Activated naive CD8-positive, alpha-beta T cell treated with anti-CD3 and anti-CD28 coated beads, Interleukin-2, amount 50 U/mL, for 24 hours (primary cell): ENCODE measurements at places on chromosomes 6 and 20.

DNA sequence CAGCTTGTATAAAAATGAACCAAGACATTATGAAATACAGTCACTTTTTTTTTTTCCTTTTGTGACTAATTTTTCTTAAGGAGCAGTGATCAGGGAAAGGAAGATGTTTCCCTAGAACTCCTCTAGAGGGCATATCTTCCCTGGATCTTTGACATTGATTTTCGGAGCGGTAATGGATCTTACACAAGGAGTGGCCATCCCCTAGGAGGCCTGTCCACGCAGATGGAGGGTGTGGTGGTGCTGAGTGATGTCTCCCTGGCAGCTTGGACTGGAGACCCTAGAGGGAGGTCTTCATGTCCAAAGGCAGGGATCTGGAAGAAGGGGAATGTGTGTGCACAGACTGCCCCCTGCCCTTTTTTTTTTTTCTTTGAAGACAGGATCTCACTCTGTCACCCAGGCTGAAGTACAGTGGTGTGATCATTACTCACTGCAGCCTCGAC is 7.0 kb upstream of the KIFC1 start:
- no peak for DNase-seq

- no peak for DNase-seq
These were observed 21.4 kb downstream of the CDYL start for GRCh38 chr6:4797587-4797986.

GRCh38 chr6:135458051-135458450 is 39.5 kb downstream of the AHI1 start:
- no peak for DNase-seq

DNA sequence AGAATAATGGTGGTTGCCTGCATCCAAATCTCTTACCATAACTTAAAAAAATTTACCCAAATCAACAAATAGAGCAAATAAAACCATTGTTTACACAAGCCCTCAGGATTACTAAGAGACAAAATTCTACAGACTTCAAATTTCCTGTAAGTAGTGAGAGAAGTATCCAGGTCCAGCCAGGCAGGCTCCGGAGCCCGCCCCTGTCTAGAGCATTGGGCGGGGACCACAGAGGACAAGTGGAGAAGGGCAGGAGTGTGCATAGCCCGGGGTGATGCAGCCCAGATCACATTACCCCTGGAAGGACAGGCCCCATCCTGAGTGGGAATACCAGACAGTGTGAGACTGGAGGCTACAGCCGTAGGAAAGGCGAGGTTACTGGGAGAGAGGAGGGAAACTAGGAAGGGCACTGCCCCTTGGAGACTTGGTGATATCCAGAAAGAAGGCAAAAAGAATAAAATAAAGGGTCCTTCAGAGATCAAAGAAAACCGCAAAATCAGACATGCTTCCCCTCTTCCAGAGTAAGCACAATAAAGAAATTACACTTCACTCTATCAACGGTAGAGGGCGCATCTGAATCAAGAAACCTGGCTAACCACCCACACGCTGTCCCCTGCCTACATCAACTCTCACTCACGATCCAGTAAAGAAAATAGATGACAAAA is 26.6 kb downstream of the RIN2 start:
- peak; percentile 21 for DNase-seq

- no peak for DNase-seq
These were observed 31.4 kb downstream of the TSHZ2 start for GRCh38 chr20:53003420-53004154.

- DNase-seq = no peak
These were observed 24.3 kb upstream of the ZNF217 start for GRCh38 chr20:53617791-53618489.

DNA sequence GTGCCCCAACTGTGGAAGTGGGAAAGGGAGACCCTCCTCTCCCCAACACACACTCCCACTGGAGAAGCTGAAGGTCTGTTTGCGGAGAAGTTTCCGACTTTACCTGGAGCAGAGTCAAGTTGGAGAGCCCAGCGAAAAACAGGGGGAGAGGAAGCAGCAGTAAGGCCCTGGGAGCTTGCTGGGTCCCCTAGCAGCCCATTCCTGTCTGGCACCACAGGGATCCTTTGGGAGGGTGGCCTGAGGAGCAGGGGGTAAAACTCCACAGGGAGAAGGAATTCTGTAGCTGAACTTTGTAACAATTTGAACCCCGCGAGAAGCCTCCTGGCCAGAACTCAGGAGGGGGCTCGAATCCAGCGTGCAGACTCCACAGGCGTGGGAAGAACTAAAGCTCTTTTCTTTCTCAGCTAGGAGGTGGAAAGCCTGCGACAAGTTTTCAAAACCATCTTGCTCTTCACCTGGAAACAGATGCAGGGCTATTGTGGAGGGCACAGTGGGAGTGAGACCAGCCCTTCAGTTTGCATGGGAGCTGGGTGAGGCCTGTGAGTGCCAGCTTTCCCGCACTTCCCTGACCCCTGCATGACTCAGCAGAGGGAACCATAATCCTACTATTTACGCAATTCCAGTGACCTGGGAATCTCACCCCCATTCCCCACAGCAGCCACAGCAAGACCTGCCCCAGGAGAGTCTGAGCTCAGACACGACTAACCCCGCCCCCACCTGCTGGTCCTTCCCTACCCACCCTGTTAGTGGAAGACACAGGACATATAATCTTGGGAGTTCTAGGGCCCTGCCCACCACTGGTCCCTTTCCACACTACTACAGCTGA is 25.8 kb downstream of the SERPINB9 start:
- no peak for DNase-seq

GRCh38 chr20:37904008-37904642 is 1.2 kb downstream of the VSTM2L start:
- no peak for DNase-seq

DNA sequence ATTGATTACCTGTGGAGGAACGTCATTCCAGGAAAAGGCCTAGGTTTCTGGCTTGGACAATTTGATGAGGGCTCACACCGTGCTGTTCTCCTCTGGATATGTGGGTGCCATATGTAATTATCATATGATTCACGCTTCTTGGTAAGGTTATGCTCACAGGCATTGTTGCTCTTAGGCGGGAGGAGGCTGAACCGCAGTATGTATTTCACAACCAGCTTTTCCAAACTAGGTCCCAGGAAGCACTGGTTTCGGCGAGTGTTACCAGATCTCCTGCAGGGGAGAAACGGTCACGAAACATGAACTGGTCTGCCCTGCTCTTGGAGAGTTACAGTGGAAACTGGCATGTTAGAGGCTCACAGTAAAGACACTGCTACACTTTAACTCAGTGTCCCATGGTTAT is 793 bp upstream of the FAM50B start:
- DNase-seq = no peak

DNA sequence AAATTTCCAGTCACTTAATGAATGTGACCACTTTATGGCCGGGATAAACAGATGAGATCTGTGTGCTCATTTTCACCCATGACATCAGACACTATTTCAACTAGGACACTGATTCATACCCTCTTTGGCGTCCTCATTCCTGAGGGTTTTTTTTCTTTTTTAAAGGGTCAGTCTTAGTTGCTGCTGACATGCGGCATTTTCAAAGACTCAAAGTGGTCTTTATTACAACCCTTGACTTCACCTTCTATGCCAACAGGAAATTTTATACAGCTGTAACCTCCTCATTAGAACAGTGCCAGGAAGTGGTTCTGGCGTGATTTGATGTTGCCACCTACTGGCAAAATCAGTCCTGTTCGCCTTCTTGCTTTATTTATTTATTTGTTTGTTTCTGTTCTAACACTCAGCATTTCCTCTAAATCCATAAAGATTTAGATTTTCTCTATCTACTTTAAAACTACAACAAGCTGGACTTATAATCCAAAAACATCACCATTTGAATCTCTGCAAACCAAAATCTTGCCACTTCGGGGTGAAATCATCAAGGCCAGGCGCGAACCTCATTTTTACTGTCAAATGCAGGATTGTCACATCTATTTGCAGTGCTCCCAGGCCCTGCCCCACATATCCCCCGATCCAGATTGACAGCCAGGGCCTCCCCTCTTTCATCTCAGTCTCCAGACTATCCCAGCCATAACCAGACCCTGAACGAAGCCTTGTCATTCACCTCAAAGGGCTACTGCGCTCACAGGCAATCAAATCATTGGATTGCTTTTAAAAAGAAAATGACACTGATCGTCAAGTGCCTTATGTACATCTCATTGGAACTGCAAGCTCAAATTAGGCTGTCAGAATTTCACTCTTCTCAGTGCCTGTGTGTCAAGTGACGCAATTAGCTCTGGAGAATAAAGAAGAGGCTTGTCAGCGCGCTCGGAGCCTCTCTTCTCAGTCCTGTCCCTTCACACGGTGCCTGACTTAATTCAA is 77.5 kb downstream of the C6orf118 start:
- DNase-seq = no peak

DNA sequence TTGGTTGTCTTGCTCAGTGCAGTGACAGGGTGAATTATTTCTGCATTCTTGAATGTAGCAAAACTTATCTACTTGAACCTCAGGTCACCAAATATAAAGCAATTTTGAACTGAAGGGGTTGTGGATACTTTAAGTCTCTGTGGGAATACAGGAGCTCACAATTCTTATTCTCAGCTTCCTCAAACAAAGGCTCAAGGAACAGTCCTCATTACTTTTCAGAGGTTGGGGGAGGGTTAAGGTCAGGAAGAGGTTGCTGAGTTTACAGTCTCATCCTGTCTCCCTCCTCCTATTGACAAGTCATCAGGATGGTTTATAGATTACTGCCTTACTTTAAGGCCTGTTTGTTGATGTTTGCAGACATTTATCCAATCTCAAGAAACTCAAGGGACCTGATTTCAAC is 143.6 kb upstream of the SPACA1 start:
- no peak for DNase-seq

GRCh38 chr20:38859070-38859690 is 53.7 kb downstream of the PPP1R16B start:
- DNase-seq = peak; percentile 43

GRCh38 chr6:109891924-109892323 is 86.2 kb upstream of the GPR6 start:
- DNase-seq = no peak

DNA sequence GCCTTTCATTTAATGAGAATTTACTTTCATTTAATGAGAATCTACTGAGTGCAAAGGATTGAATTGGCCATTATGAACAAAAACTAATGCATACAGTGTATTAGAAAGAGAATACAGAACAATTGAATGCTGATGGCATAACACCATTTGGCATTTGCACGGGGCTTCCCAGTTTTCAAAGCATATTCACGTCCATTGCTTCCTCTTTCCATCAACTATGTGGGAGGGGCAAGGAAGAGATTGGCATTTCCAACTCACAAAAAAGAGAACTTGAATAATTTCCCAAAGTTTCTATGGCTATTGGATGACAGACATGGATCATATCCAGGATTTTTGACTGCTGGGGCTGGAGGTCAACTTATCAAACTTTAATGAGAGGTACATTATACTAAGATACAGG is 23.2 kb upstream of the ARG1 start:
- DNase-seq = no peak

DNA sequence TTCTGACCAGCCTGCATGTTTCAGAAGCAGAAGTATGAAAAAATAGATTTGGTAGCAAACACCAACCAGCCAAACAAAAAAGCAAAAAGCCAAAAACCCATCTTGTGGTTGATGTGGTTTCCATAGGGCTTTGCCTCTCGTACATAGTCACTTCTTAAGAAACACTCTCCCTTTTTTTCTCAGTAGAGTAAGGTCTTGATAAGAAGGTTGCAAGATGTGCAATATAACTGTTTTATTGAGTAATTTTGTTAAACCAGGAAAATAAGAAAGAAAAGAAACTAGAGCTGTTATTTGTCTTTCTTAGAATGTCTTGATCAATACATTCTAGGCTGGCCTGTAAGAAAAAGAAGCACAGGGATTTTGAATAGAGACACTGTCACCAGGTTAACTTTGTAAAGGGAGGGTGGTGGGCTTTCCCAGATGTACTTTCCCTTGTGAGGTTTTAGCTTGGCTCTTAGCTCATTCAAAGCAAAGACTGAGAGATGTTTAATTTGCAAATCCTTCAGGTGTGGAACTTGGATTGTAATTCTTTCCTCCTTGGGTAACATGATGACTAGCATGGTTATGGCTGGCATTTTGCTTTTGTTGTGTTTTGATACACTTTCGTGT is 49.7 kb downstream of the AKAP12 start:
- DNase-seq = no peak

GRCh38 chr6:32796848-32797776 is 19.7 kb downstream of the HLA-DOB start:
- peak; percentile 86 for DNase-seq

DNA sequence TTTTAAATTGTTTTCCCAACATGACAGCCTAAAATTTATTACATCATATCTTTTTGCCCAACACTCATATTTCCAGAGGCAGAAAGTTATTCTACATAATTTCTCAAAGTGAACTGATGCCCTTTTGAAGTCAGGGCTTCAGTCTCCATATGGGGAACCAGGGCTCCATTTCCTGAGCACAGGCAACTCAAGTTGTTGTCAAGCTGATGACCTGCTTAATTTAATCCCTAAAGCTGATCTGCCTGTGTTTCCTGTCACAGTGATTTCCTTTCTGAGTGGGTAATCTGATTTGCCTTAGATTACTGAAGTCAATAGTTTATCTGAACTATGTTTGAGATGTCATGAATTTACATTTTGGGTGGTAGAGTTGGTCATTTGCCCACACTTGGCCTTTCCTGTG is 932.1 kb upstream of the MANEA start:
- no peak for DNase-seq

- DNase-seq = no peak
These were observed 41.5 kb downstream of the PLCB4 start for GRCh38 chr20:9110365-9110764.
